ENCODE measurements at places on chromosomes 4 and X. TPM values are rescaled to one million over a fixed set of nuclear protein-coding genes. Genes with fewer than 3 reads are reported as not detected.

FATE1 gene
- total RNA-seq, result not detected

GRCh38 chr4:53520116-53520515, 71.2 kb downstream of the LNX1 start:
- no peak for DNase-seq
- no peaks in the 10 kb centered on the region for H3K36me3 ChIP-seq
- H3K27me3 ChIP-seq, result peaks cover 2% of the 10 kb centered on the region
- H3K27ac ChIP-seq, result no peak overlapping the region
- no peak overlapping the region for H3K4me3 ChIP-seq

GRCh38 chr4:26531491-26532116, 41.3 kb upstream of the CCKAR start:
- H3K4me3 ChIP-seq, result no peak overlapping the region
- no peaks in the 10 kb centered on the region for H3K36me3 ChIP-seq
- no peaks in the 10 kb centered on the region for H3K27me3 ChIP-seq
- no peaks in the 10 kb centered on the region for H3K4me1 ChIP-seq
- no peak overlapping the region for H3K27ac ChIP-seq

DNA sequence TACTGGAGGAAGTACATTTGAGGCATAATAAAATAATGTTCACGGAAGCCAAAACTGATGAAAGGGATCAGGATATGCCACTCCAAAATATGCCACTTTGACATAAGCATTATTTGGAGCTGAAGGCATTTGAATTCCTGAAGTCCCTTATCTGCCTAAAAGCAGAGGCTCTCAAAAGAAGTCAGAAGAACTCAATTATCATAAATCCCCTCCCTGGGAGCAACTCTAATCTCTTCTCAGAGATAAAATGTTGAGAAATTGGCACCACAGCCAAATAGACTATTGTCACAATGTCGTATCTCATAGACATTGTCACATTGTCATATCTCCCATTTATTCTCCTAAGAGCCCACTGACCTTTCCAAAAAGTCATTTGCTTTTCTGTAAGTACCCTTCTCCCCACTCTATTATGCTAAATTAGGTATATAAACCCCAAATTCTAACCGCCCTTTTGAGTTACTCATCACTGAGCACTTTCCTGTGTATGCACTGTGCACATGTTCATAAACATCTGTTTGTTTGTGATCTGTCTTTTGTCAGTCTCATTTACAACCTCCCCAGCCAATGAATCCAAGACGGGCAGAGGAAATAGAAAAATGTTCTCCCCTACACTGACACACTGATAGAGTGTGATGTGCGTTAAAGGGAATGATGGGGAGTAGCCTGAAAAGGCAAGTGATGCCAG, 78.5 kb upstream of the NAF1 start:
- H3K27me3 ChIP-seq, result no peaks in the 10 kb centered on the region
- H3K27ac ChIP-seq, result no peak overlapping the region
- H3K36me3 ChIP-seq, result no peaks in the 10 kb centered on the region
- no peaks in the 10 kb centered on the region for H3K4me1 ChIP-seq

- H3K27ac ChIP-seq, result no peak overlapping the region
- no peaks in the 10 kb centered on the region for H3K4me1 ChIP-seq
- H3K4me3 ChIP-seq, result no peak overlapping the region
- no peak for DNase-seq
- H3K27me3 ChIP-seq, result no peaks in the 10 kb centered on the region
These were observed 112.5 kb downstream of the PCDH7 start for GRCh38 chr4:30832639-30833038.

DNA sequence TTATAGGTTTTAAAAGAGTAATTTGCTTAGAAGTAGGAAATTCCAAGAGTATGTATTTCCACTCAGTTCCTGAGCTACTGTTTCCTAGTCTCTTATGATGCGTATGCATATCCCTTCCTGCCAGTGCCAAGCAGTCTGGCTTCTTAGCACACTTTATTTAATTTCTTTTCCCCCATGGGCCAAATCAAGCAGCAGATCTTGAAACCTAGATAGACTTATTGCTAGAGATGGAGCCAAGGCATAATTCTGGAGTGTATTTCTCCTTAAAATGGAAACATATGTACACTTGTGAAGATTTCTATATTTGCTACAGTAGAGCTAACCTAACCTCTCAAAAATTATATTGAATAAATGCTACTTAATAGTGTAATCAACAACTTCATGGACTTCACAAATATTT, 2337.6 kb downstream of the PCDH7 start:
- H3K27me3 ChIP-seq, result no peaks in the 10 kb centered on the region
- no peaks in the 10 kb centered on the region for H3K36me3 ChIP-seq
- H3K4me3 ChIP-seq, result no peak overlapping the region
- no peaks in the 10 kb centered on the region for H3K4me1 ChIP-seq
- no peak overlapping the region for H3K27ac ChIP-seq
- no peak for DNase-seq

SYP gene
- 0.89 TPM for total RNA-seq

GRCh38 chr4:147194114-147194513, 248.4 kb upstream of the TTC29 start:
- H3K4me3 ChIP-seq, result no peak overlapping the region
- no peaks in the 10 kb centered on the region for H3K4me1 ChIP-seq
- H3K27me3 ChIP-seq, result no peaks in the 10 kb centered on the region

BTC gene
- total RNA-seq, result not detected

- H3K4me1 ChIP-seq, result no peaks in the 10 kb centered on the region
- H3K36me3 ChIP-seq, result no peaks in the 10 kb centered on the region
- H3K4me3 ChIP-seq, result no peak overlapping the region
- H3K27me3 ChIP-seq, result no peaks in the 10 kb centered on the region
These were observed 801.4 kb upstream of the GRID2 start for GRCh38 chr4:91502365-91502764.

GRCh38 chr4:30396772-30397475, 323.2 kb upstream of the PCDH7 start:
- no peak overlapping the region for H3K27ac ChIP-seq
- no peaks in the 10 kb centered on the region for H3K27me3 ChIP-seq
- H3K36me3 ChIP-seq, result no peaks in the 10 kb centered on the region

GRCh38 chrX:30935985-30936384, 46.9 kb upstream of the TAB3 start:
- H3K27me3 ChIP-seq, result no peaks in the 10 kb centered on the region
- no peak overlapping the region for H3K4me3 ChIP-seq
- H3K36me3 ChIP-seq, result no peaks in the 10 kb centered on the region
- no peak overlapping the region for H3K27ac ChIP-seq
- no peaks in the 10 kb centered on the region for H3K4me1 ChIP-seq

GPRASP1 gene
- 32.6 TPM for total RNA-seq

SMARCA5 gene
- total RNA-seq, result 51.4 TPM

GRCh38 chr4:13543839-13544605, at the start of gene NKX3-2:
TSS of gene NKX3-2 (minus strand) at chr4:13544508. CDS start at chr4:13544414, 94 bp downstream.
- no peaks in the 10 kb centered on the region for H3K36me3 ChIP-seq
- no peak within 1 kb of the TSS for H3K27ac ChIP-seq
- H3K4me1 ChIP-seq, result peaks cover 4% of the 10 kb centered on the region
- no peak for DNase-seq

AREG gene
- 0.59 TPM for total RNA-seq

DNA sequence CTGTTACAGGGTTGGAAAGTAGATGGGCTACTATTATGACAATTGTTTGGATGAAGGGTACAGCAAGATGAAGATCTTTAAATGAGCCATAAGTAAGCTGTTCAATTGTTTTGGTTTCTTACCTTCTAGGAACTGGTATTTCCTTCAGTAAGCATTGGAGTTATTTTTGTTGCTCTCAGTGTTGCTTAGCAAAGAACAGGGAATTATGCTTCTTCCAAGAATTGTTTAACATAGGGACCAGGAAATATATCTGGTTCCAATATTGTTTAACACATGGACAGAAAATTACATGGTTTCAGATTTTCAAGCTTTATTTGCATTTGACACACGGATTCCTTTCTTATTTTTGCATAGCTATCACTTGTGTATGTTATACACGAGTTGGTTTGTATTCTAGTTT, 1999.0 kb downstream of the ARAP2 start:
- H3K27me3 ChIP-seq, result no peaks in the 10 kb centered on the region
- H3K36me3 ChIP-seq, result no peaks in the 10 kb centered on the region
- H3K4me1 ChIP-seq, result no peaks in the 10 kb centered on the region
- H3K4me3 ChIP-seq, result no peak overlapping the region

TLR2 gene
- 2.3 TPM for total RNA-seq

- no peak overlapping the region for H3K27ac ChIP-seq
- no peaks in the 10 kb centered on the region for H3K4me1 ChIP-seq
- no peaks in the 10 kb centered on the region for H3K27me3 ChIP-seq
- DNase-seq, result no peak
- H3K4me3 ChIP-seq, result no peak overlapping the region
These were observed 82.4 kb downstream of the HTRA3 start for GRCh38 chr4:8351931-8352367.

CLNK gene
- 0.39 TPM for total RNA-seq

DNA sequence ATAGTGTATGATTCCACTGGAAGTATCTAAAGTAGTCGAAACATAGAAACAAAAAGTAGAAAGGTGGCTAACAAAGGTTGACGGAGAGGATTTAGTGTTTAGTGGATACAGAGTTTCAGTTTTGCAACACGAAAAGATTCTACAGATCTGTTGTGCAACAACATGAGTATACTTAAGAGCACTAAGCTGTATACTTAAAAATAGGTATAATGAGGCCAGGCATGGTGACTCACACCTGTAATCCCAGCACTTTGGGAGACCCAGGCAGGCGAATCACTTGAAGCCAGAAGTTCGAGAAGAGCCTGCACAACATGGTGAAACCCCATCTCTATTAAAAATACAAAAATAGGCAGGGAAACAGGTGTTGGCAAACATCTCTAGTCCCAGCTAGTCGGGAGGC, 7.9 kb upstream of the ATRX start:
- H3K27ac ChIP-seq, result no peak overlapping the region
- peaks cover under 1% of the 10 kb centered on the region for H3K4me1 ChIP-seq
- DNase-seq, result no peak

All from T-cell (primary cell).